ENCODE measurements at places on chromosomes 4 and X.

DNA sequence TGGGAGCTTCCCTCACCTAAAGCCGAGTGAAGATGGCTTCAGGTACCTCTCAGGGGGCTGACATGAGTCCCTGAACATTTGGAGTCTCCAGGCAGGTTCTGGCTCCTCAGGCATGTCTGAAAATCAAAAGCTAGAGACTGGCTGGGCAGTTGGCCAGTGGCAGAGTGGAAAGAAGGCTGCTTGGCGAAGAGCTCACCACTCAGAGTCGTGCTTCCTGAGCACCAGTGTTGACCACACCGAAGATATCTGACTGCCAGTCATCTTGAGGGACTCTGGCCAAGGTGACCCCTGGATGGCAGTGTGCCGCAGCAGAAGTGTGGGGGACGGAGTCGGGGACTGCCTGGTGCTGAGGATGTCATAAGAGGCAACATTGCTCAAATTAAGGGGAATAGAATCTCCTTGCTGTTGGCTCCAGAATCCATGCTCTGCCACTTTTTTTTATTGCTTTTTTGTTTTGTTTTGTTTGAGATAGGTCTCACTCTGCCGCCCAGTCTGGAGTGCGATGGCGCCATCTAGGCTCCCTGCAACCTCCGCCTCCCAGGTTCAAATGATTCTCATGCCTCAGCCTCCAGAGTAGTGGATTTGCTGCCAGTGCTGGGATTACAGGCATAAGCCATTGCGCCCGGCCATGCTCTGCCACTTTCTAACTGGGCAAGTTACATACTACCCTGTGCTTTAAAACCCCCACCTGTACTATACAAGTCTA, 172.5 kb upstream of the GATB start:
- H3K27me3 ChIP-seq = no peaks in the 10 kb centered on the region
- H3K27ac ChIP-seq = no peak overlapping the region
- no peak overlapping the region for H3K4me3 ChIP-seq
- H3K4me1 ChIP-seq = no peaks in the 10 kb centered on the region

DNA sequence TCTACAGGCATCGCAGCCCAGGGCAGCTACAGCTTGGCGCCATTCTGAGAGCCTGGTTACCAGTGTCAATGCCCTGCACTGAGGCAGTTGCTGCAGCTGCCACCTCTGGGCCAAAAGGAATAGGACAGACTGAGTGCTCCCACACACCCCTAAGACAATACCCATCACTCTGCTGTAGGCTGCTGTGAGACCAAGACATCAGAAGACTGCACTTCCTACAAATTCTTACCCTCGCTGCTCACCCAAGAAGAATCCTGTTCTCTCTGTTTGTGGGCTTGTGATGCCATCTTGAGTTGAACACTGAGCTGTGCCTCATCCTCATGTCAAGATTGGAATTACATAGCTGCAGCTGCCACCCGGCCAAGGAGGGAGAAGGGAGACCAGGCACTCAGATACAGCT, 1847.0 kb upstream of the PCDH10 start:
- H3K36me3 ChIP-seq = no peaks in the 10 kb centered on the region
- DNase-seq = no peak
- H3K4me3 ChIP-seq = no peak overlapping the region

- no peaks in the 10 kb centered on the region for H3K4me1 ChIP-seq
- H3K4me3 ChIP-seq = no peak overlapping the region
- H3K36me3 ChIP-seq = no peaks in the 10 kb centered on the region
- DNase-seq = no peak
- H3K27ac ChIP-seq = no peak overlapping the region
Observed at GRCh38 chr4:73822389-73822788, 14.1 kb upstream of the CXCL6 start.

- no peaks in the 10 kb centered on the region for H3K27me3 ChIP-seq
- no peaks in the 10 kb centered on the region for H3K4me1 ChIP-seq
- no peak for DNase-seq
- no peak overlapping the region for H3K4me3 ChIP-seq
- H3K27ac ChIP-seq = no peak overlapping the region
- H3K36me3 ChIP-seq = peaks cover 54% of the 10 kb centered on the region
Observed at GRCh38 chr4:41268721-41269517, 12.2 kb downstream of the UCHL1 start.

DNA sequence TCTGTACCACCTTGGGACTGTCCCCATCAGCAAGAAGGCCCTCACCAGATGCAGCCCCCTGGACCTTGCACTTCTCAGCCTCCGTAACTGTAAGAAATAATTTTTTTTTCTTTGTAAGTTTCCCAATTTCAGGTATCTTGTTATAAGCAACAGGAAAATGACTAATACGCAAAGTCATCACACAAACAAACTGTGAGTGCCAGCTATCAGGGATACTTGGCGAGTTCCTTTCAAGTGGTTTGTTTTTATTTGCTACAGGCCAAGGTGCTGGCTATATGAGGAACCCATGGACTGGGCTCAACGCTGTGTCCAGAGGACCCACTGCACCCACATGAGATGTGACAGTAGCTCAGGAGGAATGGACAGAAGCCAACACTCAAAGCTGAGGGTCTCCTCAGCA, 11.5 kb upstream of the GPM6B start:
- no peak for DNase-seq
- H3K4me1 ChIP-seq = peaks cover 2% of the 10 kb centered on the region
- H3K4me3 ChIP-seq = no peak overlapping the region
- peaks cover 50% of the 10 kb centered on the region for H3K36me3 ChIP-seq
- H3K27ac ChIP-seq = no peak overlapping the region

DNA sequence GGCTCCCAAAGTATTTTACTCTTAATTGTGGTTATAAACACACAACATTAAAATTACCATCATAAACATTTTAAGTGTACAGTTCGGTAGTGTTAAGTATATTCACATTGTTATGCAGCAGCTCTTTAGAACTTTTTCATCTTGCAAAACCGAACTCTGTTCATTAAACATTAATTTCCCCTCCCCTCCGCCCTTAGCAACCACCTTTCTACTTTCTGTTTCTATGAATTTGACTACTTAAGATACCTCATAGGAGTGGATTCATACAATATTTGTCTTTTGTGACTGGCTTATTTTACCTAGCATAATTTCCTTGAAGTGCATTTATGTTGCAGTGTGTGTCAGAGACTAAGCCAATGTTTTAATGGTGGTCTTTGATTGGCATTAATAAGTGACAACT, 32.6 kb downstream of the IL13RA1 start:
- H3K4me3 ChIP-seq = no peak overlapping the region
- H3K27ac ChIP-seq = no peak overlapping the region
- no peaks in the 10 kb centered on the region for H3K4me1 ChIP-seq
- peaks cover 6% of the 10 kb centered on the region for H3K36me3 ChIP-seq
- no peaks in the 10 kb centered on the region for H3K27me3 ChIP-seq
- no peak for DNase-seq

GRCh38 chr4:44256414-44256813, 192.2 kb downstream of the KCTD8 start:
- no peaks in the 10 kb centered on the region for H3K27me3 ChIP-seq
- no peak overlapping the region for H3K4me3 ChIP-seq
- H3K27ac ChIP-seq = no peak overlapping the region
- H3K4me1 ChIP-seq = no peaks in the 10 kb centered on the region
- H3K36me3 ChIP-seq = no peaks in the 10 kb centered on the region

- no peak overlapping the region for H3K27ac ChIP-seq
- H3K27me3 ChIP-seq = no peaks in the 10 kb centered on the region
- no peak overlapping the region for H3K4me3 ChIP-seq
- DNase-seq = no peak
- no peaks in the 10 kb centered on the region for H3K36me3 ChIP-seq
- H3K4me1 ChIP-seq = peaks cover 3% of the 10 kb centered on the region
Observed at GRCh38 chr4:93053140-93053539, 749.4 kb downstream of the GRID2 start.

GRCh38 chr4:147244786-147245185, 236.1 kb upstream of the EDNRA start:
- H3K27me3 ChIP-seq = no peaks in the 10 kb centered on the region
- no peak overlapping the region for H3K4me3 ChIP-seq
- H3K27ac ChIP-seq = no peak overlapping the region
- H3K4me1 ChIP-seq = no peaks in the 10 kb centered on the region
- no peaks in the 10 kb centered on the region for H3K36me3 ChIP-seq

- H3K36me3 ChIP-seq = no peaks in the 10 kb centered on the region
- H3K4me1 ChIP-seq = peaks cover 3% of the 10 kb centered on the region
- no peak overlapping the region for H3K27ac ChIP-seq
- peaks cover 2% of the 10 kb centered on the region for H3K27me3 ChIP-seq
- DNase-seq = no peak
Observed at GRCh38 chr4:90130076-90130475, 2.9 kb downstream of the CCSER1 start.

- H3K4me3 ChIP-seq = no peak overlapping the region
- H3K27me3 ChIP-seq = no peaks in the 10 kb centered on the region
- H3K27ac ChIP-seq = no peak overlapping the region
- H3K36me3 ChIP-seq = peaks cover 100% of the 10 kb centered on the region
Observed at GRCh38 chr4:82362565-82362964, 11.2 kb downstream of the HNRNPD start.

DNA sequence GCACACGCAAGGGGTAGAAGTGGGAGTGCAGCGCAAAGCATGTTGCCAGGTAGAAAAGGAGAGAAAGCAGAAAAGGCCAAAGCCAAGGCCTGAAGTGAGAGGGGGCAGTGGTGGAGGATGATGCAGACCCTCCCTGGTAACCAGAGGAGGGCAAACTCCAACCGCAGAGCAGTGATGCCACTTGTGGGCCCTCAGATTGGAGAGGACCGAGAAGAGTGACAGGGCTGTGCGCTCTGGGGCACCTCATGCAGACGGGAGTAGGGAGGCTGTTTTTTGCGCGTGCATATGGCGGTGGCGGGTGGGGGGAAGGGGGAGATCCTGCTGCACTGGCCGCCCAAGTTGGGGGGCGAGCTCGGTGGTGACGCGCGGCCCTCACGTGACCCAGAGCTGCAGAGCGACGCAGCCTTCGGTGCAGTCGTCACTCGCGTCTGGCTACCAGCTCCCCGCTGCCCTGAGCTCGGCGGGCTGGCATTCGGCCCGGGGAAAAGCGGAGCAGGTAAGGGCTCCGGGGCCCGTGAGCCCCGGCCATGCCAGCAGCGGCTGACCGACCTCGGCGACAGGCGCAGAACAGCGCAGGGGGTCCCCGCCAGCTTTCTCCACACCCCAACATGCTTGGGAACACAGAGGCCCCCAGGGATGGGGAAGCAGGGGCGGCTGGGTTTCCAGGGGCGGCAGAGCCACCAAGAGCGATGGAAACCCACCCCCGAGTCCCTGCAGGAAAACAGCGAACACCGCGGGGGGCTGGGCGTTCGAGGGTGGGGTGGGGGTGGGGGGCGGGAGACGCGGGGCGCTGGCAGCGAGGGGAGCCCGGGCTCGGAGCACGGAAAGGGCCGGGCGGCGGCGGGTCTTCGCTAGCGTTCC, at the start of gene BEX3:
TSS of gene BEX3 (plus strand) at position 421 of the 861 bp plus-strand sequence. CDS start 984 bp downstream, outside the sequence.
- peak within 1 kb of the TSS; percentile 71 for H3K27ac ChIP-seq
- H3K27me3 ChIP-seq = no peaks in the 10 kb centered on the region

DNA sequence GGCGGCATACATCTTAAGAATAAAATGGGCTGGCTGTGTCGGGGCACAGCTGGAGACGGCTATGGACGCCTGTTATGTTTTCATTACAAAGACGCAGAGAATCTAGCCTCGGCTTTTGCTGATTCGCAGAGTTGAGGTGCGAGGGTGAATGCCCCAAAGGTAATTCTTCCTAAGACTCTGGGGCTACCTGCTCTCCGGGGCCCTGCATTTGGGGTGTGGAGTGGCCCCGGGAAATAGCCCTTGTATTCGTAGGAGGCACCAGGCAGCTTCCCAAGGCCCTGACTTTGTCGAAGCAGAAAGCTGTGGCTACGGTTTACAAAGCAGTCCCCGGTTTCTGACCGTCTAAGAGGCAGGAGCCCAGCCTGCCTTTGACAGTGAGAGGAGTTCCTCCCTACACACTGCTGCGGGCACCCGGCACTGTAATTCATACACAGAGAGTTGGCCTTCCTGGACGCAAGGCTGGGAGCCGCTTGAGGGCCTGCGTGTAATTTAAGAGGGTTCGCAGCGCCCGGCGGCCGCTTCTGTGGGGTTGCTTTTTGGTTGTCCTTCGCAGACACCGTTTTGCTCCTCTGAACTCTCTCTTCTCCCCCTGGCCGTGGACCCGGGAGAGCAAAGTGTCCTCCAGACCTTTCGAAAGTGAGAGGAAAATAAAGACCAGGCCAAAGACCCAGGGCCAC, 1.9 kb downstream of the SHOX start:
- no peaks in the 10 kb centered on the region for H3K36me3 ChIP-seq
- peaks cover 86% of the 10 kb centered on the region for H3K27me3 ChIP-seq
- H3K4me3 ChIP-seq = no peak overlapping the region
- H3K27ac ChIP-seq = no peak overlapping the region
- DNase-seq = no peak
- no peaks in the 10 kb centered on the region for H3K4me1 ChIP-seq

- DNase-seq = no peak
- no peak overlapping the region for H3K4me3 ChIP-seq
- no peak overlapping the region for H3K27ac ChIP-seq
- no peaks in the 10 kb centered on the region for H3K4me1 ChIP-seq
Observed at GRCh38 chr4:13190093-13190721, 293.9 kb downstream of the RAB28 start.

DNA sequence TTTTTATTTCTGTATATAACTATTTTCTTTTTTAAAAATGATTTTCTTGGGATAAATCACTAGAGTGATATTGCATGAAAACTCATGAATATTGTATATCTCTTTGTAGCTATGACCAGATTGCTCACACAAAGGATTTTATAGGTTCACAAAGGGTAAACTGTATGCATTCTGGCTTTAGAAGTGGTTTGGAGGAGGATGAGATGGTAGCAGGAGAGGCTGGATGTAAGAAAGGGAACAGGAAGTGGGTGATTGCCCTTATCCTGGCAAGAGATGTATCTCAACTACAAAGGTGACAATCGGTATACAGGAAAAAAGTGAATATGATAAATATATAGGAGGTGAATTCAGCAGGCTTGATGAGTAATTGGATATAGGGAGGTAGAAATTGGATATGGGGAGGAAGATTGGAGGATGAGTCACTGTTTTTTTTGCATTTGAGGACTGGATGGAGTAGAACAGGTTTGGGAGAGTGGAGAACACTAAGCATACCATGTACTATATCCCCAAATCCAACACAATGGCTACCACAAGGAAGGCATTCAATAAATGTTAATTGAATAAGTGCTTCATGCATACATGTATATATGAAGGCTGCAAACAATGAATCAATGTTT, 9.9 kb downstream of the FGG start:
- no peak overlapping the region for H3K4me3 ChIP-seq
- no peak for DNase-seq
- H3K27me3 ChIP-seq = no peaks in the 10 kb centered on the region

- peaks cover 1% of the 10 kb centered on the region for H3K4me1 ChIP-seq
- H3K36me3 ChIP-seq = no peaks in the 10 kb centered on the region
- H3K4me3 ChIP-seq = no peak overlapping the region
- H3K27ac ChIP-seq = no peak overlapping the region
Observed at GRCh38 chr4:118866442-118866841, 22.2 kb upstream of the SYNPO2 start.

DNA sequence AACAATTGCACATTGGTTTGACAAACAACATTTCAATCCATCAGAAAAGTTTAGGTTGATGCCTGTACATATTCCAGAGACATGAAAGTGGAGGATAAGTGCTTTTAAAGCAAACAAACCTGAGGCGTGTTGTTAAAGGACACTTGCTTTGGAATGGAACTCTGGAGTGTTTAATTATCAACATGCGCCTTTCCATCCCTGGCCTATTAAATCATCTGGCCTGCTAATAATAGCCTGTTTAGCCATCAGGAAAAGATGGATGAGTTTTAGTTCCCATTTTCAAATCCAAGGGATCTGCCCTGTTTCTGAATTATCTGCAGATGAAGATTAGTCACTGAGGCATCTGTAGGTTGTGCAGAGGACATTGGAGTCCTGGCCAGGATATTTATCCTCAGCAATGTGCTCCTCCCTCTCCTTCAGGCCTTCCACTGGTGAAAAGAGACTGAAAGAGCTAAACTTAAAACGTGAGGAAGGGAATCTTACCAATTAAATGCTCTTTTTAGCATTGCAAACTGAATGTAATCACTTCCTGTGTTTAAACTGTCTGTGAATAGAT, 388.9 kb downstream of the PPARGC1A start:
- no peak for DNase-seq
- H3K27me3 ChIP-seq = no peaks in the 10 kb centered on the region
- H3K27ac ChIP-seq = no peak overlapping the region
